ENCODE measurements at places on chromosomes 6 and 20. TPM values are rescaled to one million over a fixed set of nuclear protein-coding genes. Genes with fewer than 3 reads are reported as not detected.

GRCh38 chr6:147525519-147526209 is 17.2 kb downstream of the SAMD5 start:
- DNase-seq = no peak

DNA sequence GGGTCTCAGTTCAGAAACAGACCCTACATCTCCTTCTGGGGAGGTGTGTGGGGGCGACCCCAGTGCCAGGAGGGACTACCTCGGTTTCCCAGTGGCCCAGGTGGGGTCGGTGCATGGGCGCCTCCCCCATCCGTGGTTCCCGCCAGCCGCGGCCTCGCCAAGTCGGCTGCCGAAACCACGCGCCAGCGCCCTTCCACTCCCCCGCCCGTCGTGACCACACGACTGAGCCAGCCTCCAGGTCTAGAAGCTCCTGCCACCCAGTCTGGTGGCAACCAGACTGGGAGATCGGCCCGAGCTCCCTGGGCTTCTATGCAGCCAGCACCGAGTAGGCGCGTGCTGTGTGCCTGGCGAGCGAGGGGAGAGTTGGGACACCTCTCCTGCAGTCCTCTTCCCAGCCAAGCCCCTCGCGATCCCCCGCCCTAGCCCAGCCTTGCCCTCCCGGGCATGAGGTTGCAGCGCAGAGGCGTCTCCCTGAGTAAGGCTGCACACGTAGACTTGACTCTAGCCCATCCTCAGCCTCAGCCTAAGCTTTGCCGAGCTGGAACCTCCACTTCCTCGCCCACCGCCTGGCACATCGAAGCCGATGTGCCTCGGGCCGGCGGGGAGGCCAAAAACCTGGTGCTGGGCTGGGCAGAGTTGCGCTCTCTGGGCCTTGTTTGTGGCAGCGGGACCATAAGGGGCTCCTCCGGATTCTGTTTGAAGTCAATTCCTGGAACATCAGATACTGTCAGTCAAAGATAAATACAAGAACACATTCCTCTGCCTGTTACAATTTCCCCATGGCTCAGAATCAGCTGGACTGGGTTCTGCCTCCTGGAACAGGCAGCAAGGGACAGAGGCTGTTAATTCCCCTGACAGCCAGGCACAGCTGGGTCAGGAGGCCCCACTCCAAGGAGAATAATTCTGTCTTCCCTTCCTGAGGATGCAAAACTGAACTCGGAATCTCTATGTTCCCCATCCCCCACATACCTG is 1.5 kb upstream of the CPNE5 start:
- peak; percentile 58 for DNase-seq

- DNase-seq = no peak
Measured at GRCh38 chr6:164502833-164503232, 806.6 kb downstream of the C6orf118 start.

DNA sequence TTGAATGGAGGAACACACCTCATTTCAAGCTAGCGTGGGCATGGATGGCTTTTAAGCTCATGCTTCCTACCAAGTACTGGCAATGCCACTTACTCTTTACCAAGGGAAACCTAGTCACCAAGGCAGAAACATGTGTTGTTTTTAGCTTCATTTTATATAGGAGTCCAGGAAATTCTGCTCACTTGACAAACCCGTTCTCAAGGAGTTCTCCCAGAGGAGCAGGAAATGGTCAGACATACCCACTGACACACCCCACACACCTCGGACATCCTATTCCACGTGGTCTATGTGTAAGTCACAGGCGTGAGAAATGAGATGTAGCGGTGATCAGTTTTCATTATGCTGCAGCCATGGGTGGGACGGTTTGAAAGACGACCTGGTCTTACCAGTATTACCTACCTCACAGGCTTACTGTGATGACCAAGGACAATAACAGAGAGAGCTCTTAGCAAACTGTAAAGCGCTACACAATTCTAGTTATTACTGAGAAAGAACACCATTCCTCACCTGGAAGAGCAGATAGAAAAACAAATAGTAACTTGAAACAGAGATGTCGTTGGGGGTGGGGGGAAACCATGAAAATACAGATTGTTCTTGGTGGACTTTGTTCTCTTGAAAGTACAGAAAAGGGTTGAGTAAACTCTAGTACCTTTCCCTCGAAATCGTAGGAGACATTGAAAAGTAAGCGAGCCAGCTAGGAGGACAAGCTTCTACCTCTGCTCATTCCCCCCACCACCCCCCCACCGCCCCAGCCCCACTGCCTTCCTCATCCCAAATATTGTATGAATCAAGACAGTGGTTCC is 1.7 kb downstream of the CNKSR3 start:
- DNase-seq = no peak

GRCh38 chr20:57840504-57841296 is 130.9 kb upstream of the PMEPA1 start:
- no peak for DNase-seq

DNA sequence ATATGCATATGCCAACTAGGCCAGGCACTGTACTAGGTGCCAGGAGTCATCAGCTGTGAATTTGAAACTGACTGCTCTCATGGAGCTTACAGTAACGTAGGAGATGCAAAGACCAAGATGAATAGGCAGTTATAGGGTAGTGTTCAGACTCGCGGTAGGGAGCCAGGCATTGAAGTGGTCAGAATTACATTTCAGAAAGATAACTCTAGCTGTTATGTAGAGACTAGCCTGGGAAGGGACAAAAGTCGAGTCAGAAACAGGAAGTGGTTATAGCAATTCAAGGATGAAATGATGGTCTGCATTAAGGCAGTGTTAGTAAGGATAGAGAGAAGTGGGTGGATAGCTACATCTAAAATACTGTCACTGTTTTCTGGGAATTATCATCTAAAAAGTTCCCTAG is 56.6 kb downstream of the PCMT1 start:
- DNase-seq = no peak

- DNase-seq = no peak
Measured at GRCh38 chr6:33592280-33592594, 12.2 kb upstream of the BAK1 start.

LINC00237 gene
- polyA plus RNA-seq = 2.0 TPM
